ENCODE measurements at places on chromosomes 1 and 21.

GRCh38 chr1:147496571-147497210 is 44.6 kb upstream of the BCL9 start:
- no peak for DNase-seq

DNA sequence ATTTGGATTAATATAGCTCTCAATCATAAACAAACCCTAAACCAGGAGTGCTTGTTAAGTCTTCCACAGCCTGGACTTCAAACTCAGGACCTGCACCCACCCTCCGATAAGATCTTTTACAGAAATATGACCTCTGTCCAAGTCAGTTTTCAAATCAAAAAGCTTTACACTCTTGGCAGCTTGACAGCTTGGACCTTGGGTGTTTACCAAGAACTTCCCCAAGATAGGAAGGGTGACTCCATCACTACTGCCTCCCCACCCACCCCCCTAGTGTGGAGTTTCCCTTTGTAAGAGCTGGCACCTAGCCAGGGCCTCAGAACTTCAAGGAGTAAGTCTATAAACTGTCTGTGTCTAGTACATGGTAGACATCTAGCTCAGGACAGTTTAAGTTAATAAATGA is 9.6 kb downstream of the BCAR3 start:
- DNase-seq: no peak

DNA sequence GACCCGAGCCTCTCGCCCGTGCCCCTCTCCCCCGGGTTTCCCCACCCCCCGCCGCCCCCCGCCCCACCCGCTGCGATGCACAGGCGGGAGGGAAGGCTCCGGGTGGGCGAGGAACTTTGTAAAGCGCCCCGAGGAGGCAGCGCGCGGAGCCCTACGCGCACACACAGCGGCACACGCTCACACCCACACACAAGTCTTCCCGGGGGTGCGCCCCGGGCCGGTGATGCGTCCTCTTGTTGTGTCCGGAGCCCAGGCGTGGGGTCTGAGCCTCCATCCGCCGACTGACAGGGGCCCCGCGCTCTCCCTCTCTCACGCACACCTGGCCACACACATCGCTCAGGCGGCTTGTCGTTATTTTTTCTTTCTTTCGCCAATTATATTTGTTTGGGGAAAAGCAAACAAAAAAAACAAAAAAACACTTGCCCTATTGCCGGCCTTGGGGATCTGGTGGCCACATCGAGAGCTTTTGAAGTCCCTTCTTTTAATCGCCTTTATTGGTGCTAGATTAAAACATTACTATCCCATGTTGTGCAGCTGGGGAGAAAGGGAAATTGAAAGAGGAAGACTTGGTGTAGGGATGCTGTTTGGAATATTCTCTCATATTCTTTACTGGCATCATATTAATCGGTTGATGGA is 770 bp downstream of the NTNG1 start:
- DNase-seq: no peak

- DNase-seq: no peak
Observed at GRCh38 chr1:58762806-58763205, 21.0 kb downstream of the JUN start.

DNA sequence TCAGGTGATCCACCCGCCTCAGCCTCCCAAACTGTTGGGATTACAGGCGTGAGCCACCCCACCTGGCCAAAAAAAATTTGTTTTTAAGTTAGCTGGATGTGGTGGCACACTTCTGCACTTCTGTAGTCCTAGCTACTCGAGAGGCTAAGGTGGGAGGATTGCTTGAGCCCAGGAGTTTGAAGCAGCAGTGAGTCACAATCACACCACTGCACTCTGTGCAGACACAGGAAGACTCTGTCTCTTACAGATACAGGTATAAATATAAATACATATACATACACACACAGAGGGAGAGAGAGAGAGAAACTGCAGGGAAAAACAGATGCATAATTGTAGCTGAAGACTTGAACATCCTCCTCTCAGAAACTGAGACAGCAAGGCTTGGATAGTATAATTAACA is 34.8 kb upstream of the EPS15 start:
- DNase-seq: no peak

DNA sequence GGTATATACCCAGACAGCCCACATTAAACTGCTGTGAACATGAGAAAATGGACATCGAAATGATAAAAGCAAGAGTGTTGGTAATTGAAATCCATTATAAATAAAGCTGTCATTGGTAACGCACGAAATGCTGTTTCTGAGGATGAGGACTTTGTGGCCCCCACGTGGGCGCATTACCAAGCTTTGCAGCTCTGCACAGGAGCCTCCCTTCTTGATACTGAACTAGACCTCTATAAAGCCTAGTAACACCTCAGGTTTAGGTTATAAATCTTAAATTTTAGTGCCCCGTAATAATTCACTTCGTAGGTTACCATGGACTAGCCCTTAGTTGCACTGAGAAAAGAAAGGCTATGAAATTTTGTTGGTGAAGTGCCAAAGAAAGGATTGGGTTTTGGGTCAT is 45.4 kb downstream of the ADARB1 start:
- DNase-seq: no peak
